ENCODE measurements at places on chromosomes 11 and 22.

DNA sequence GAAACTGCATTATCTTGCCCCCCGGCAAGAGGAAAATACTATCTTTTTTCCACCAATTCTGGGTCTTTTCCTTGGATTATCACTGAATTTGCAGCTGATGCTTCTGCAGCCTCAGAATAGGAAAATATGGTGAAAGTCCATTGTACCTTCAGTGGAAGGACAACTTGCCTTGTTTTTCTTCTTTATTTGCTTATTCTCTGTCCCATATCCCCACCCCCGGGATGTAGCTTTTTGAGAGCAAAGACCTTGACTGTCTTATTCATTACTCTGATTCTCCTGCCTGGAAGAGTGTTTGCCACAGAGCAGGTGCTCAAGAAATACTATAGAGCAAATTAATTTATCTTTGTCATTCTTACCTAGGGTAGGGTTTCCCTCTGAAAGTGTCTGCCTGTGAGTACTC lies 29.5 kb downstream of the UBASH3B start:
- DNase-seq, result no peak

DNA sequence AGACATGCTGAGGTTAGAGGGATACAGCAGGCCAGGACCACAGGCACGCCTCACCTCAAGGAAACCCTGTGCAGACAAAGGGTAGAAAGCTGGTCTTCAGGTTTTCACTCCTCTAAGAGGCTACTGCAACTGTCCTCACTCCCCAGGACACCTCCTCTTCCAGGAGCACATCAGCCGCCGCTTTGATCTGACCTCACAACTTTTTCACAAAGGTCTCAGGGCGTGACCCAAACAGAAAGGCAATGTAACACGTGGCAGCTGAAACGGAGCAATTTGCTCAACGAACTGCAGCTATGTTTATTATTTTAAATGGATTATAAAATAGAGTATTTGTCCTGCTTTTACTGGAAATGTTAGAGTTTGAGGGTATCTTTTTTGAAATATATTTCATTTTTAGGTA lies 46.1 kb downstream of the LARGE1 start:
- no peak for DNase-seq

DNA sequence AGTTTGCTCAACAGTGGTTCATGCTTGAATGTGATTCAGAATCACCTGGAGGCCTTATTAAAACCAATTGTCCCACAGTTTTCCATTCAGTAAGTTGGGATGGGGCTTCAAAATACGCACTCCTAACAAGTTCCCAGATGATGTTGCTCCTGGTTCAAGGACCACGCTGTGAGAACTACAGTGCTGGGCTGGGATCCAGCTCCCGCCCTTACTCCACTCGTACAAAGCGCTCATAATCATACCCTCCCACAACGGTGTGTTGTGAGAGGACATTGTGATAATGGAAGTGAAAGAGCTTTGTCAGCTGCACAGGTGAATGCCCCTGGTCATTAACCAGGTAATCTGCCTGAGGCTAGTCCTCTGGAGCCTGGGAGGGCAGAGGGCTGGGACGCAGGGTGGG lies 1.3 kb upstream of the CD82 start:
- DNase-seq, result peak; percentile 59

GRCh38 chr22:50504369-50505211 lies 2.9 kb downstream of the LMF2 start:
- DNase-seq, result no peak

- no peak for DNase-seq
Measured at GRCh38 chr22:46962406-46962805, 200.0 kb downstream of the TBC1D22A start.

DNA sequence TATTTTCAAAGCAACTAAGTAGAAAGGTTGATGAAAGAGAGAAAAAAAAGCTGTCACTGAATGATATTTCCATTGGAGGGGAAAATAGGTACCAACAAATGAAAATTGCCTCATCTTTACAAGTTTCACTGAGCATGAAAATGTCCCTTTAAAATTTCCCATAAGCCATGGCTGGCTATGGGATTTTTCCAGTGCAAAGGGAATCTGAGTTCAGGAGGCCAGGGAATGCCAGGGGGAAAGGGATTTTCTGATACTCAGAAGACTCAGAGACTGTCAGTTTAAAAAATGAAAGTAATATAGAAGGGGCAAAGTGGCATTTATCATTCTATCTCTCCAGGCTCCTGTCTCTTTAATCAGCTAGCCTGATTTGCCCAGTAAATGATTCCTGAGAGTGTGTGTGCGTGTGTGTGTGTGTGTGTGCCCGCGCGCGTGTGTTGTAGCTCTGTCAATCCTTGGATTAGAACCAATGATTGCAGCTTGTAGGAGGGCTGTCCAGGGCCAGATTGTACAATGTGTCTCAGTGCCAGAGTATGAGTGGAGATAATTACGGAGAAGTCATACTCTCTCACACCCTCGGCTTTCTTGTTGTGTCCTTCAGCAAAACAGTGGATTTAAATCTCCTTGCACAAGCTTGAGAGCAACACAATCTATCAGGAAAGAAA lies at the start of gene NTM:
Gene NTM, plus strand, starts transcription at position 526 of the 662 bp plus-strand sequence.
- DNase-seq, result no peak

Data from NCI-H2081 treated with DMSO at 0.1 percent for 48 hours (cell line).